ENCODE measurements at places on chromosomes 7 and 10. TPM values are rescaled to one million over a fixed set of nuclear protein-coding genes. Genes with fewer than 3 reads are reported as not detected.

Gene HHEX
- total RNA-seq: 0.23 TPM

DNA sequence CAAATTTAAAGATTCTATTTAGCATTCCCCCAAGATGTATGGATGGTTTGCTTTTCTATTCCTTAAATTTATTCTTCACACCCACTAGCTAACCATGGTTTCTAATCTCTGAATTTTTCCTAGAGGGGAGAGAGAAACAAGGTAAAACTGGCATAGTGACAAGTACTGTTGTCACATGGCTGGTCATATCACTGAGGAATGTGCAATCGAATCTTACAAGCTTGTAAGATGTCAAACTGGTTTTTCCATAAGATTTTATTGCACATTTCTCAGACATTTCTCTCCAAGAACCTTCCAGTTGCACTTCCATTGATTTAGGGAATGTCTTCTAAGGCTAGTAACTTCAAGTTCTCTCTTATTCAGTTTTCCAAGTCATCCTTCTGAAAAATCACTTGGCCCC is 89.8 kb downstream of the MBL2 start:
- no peak overlapping the region for H3K4me3 ChIP-seq
- no peaks in the 10 kb centered on the region for H3K36me3 ChIP-seq
- no peaks in the 10 kb centered on the region for H3K4me1 ChIP-seq
- DNase-seq: no peak

DNA sequence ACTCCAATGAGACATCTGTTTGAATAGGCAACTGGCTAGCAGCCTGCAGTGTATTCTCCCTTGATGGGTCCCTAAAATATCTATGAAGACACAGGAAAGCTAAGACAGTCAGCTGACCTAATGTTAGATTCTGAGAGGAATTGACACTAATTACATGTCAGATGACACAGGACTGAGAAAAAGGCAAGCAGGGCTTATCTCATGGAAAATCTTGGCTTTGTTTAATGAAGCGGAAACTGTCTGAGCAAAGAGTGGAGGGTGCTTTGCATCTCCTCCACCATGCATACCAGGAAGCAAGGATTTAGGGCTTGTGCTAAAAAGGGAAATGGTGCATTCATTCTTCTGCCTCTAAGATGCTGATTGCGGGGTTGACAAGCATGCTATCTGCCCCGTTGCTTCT is 135.5 kb upstream of the GLI3 start:
- no peak for DNase-seq
- H3K27me3 ChIP-seq: no peaks in the 10 kb centered on the region
- H3K4me1 ChIP-seq: no peaks in the 10 kb centered on the region
- H3K36me3 ChIP-seq: no peaks in the 10 kb centered on the region
- no peak overlapping the region for H3K27ac ChIP-seq

GRCh38 chr7:155216475-155217272 is 81.0 kb upstream of the INSIG1 start:
- no peak overlapping the region for H3K27ac ChIP-seq
- peaks cover 12% of the 10 kb centered on the region for H3K27me3 ChIP-seq
- peaks cover 15% of the 10 kb centered on the region for H3K4me1 ChIP-seq
- no peak for DNase-seq
- H3K36me3 ChIP-seq: peaks cover 1% of the 10 kb centered on the region
- no peak overlapping the region for H3K4me3 ChIP-seq

Gene UPK3BL1
- 30.7 TPM for total RNA-seq

Gene CYP2E1
- 0.26 TPM for total RNA-seq

Measured in activated CD8-positive, alpha-beta memory T cell treated with anti-CD3 and anti-CD28 coated beads, Interleukin-2, amount 10 ng/mL, durations not matched to agents 7 days and 5 days (primary cell).